ENCODE measurements at places on chromosomes 13 and 19. TPM values are rescaled to one million over a fixed set of nuclear protein-coding genes. Genes with fewer than 3 reads are reported as not detected.
A peak's percentile ranks its signal among the peaks of the same experiment; 100 is the strongest.

The GNG8 gene
- not detected for total RNA-seq

- DNase-seq: no peak
Measured at GRCh38 chr13:73531014-73531413, 472.2 kb downstream of the KLF5 start.

The C19orf81 gene
- total RNA-seq: not detected

The NLRP12 gene
- not detected for total RNA-seq

The DHX34 gene
- total RNA-seq: 11.6 TPM

The PIH1D1 gene
- 151 TPM for total RNA-seq

- DNase-seq: no peak
Measured at GRCh38 chr19:52665027-52665426, 26.9 kb upstream of the ZNF83 start.

DNA sequence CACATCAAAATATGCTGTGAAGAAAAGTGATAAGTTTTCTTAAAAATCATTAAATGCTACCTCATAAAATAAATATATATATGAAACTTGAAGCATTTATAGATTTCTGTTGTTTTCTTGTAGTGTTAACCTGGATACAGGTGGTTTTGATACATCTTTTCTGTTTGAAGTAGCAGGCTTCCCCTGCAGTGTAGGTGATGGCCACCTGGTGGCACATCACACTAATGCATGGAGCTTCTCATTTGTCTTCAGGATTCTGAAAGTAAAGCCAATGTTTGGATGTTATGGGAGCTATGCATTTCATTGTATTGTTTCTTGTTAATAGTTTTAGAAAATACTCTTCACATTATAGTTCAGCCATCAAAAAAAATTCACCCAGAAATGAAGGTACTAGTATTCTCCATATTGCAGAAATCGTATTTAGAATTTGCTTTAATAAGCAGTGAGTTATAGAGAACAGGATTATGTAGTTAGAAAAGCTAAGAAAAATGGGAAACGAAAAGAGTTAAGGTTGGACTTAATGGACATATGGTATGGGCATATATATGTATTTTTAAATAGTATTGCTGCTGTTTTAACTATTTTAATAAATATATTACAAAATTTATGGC is 18.7 kb downstream of the GPR180 start:
- peak; percentile 36 for DNase-seq

DNA sequence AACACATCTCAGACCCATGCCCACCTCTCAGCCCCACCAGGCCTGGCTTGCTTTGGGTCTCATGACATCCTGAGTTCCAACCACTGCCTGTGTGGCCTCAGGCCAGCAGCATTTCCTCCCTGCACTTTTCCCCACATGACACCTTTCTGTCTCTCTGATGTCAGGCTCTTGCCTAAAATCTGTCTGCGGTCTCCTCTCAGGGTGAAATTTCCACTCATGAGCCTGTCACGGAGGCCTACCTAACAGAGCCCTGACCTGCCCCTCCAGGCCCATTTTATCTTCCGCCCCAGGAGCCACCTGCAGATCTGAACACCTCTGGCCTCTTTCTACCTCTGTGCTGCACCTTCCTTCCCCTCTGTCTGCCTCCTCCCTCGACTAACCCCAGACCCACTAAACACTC is 93.5 kb downstream of the ZDHHC20 start:
- DNase-seq: no peak

- no peak for DNase-seq
Measured at GRCh38 chr19:48249502-48250014, 6.2 kb downstream of the CARD8 start.

The LIM2 gene
- not detected for total RNA-seq

The COX6B2 gene
- not detected for total RNA-seq

GRCh38 chr13:107102676-107103075 is 534.7 kb upstream of the ARGLU1 start:
- no peak for DNase-seq

- DNase-seq: no peak
Measured at GRCh38 chr13:66803013-66803807, 426.9 kb downstream of the PCDH9 start.

The AMER2 gene
- total RNA-seq: not detected

DNA sequence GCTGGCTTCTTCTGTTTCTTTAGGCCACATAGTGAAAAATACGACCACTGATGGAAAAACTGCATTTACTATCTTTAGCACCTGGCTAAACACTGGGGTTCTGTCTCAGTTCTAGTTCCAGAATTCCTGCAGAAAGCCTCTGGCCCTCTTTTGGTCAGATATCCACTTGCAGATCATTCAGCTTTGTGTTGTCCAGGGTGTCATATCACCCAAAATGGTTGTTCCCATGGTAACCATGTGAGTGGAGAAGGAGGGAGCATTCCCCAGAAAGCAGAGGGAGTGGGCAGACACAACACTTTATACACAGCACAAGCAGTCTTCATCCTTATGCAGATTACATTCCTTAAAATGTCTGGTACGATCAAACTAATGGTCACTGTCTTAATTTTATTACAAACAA is 73.5 kb downstream of the CAB39L start:
- no peak for DNase-seq

DNA sequence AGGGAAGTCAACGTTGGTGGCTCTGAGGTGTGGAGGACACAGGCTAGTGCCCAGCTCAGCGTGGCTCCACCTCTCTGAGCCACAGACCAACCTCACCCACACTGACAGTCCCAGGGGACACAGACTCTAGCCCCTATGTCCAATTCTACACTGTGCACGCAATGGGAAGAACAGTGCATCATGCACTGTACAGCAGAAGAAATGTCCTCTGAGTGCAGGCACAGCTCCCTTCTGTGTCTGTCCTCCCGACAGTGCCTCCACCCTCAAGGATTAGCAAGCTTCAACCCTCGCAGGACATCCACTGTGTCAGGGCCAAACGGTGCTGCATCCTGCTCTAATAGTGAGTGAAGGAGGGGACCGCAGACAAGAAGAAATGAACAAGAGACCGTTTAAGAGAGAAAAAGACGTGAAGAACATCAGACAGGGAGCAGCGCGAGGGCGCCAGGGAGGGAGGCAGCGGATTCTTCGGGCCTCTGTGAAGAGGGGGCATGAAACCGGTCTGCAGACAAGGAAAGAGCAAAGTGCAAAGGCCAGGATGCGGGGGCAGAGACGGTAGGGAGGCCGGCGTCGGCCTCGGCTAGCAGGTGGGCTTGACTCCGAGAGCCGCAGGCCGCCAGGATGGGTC is 681 bp downstream of the ZNF837 start:
- no peak for DNase-seq

The UHRF1 gene
- total RNA-seq: 2.3 TPM

DNA sequence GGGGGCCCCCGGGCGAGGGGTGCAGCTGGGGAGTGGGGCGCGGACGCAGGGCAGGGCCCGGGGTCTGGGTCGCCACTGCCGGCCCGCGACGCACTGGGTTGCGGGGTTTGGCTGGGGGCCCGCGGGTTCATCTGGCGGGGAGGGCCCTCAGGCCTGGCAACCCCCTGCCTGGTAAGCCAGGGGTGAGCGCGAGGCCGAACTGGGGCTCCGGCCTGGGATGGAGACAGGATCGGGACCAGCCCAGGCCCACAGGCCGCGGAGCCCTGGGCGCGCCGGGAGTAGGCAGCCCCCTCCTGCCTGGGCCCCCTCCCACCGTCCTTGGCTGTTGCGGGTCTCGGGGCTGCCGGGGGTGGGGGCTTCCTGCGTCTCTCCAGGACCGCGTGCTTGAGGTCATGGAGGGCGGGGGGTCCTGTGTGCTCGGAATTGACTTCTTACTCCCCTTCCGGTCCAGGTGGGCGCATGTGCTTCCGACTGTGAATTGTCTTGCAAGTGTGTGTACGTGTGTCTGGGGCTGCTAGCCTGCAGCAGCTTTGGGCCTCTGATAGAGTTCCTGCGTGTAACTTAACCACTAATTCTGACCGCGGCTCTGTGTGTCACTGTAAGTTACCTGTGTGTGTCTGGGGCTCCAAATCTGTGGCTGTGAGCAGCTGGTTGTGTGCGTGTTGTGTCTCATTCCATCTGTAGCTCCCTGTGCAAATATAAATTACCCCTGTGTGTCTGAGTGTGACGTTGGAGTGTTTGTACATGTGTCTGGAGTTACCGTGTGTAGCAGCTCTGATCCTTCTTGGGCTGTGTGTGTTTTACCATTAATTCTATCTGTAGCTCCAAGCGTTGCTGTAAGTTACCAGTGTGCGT is 751 bp downstream of the GRAMD1A start:
- DNase-seq: peak; percentile 41

The POU4F1 gene
- total RNA-seq: not detected

The ZNF154 gene
- total RNA-seq: 2.3 TPM

DNA sequence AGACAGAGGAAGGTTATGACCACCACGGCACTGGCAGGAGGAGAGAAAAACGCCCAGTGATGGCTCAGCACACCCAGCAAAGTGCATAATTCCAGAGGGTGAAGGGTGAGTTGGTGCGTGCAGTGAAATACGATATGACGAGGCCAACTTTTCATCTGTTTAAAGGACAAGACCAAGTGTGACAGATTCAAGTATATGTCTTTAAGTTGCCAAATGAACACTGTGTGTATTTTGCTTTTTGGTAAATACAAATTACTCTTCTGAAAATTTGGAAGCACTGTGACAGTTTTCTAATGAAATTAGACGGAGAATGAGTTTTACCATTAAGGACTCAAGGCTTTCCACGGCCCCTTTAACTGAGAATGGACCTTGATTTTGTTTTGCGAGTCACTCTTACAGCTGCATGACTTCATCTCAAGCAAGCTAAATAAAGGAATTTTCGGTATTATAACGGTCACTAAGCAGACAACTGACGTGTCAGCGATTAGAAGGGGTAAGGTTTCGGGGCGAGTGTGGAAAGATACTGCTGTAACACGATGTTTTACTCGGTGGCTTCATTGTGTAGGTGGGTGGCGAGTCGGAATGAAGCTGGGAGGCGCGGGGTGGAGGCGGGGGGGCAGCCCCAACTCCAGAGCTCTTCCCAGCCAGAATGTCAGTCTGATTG is 22.8 kb downstream of the COL4A2 start:
- no peak for DNase-seq

GRCh38 chr13:80342471-80343371 is 1.8 kb upstream of the SPRY2 start:
- DNase-seq: peak; percentile 73

DNA sequence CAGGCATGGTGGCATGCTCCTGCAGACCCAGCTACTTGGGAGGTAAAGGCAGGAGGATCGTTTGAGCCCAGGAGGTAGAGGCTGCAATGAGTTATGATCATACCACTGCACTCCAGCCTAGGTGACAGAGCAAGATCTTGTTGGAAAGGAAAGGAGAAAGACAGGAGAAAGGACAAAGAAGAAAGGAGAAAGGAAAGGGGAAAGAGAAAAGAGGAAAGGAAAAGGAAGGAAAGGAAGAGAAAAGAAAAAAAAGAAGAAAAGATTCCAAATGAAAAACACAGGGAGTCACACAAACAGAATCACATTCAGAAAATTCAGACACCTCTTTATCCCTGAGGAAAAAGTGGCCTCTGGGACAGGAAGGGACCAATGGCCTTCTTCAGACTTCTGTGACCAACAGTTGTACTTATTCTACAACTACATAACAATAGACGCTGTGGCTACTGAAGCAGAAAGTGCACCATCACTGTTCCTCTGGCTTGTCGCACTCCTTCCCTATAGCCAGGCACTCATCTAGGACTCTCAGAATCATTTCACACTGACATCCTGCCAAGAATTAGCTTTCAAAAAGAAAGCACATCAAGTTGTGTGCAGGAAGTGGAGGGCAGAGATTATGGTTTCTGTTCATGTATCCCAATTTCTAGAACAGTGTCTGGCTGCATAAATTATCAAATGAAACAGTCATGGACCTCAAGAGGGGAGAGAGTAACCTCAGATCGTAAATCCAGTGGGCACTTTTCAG is 5.9 kb downstream of the MTMR6 start:
- no peak for DNase-seq

The GJB2 gene
- total RNA-seq: 0.18 TPM

The CYP2F1 gene
- total RNA-seq: not detected

- no peak for DNase-seq
Measured at GRCh38 chr19:36672368-36672767, 5.7 kb upstream of the ZNF461 start.

Data from fibroblast of the aortic adventitia (primary cell).